NK-92 treated with Interleukin-12 subunit alpha and Interleukin-12 subunit beta, amount 100 ng/mL, for 24 hours (cell line): ENCODE measurements at places on chromosomes 16 and 17.

- no peak for DNase-seq
These were observed at the start of gene HSD11B2 for GRCh38 chr16:67430977-67431774. TSS of gene HSD11B2 (plus strand) at chr16:67431121. CDS start at chr16:67431249, 128 bp downstream.

DNA sequence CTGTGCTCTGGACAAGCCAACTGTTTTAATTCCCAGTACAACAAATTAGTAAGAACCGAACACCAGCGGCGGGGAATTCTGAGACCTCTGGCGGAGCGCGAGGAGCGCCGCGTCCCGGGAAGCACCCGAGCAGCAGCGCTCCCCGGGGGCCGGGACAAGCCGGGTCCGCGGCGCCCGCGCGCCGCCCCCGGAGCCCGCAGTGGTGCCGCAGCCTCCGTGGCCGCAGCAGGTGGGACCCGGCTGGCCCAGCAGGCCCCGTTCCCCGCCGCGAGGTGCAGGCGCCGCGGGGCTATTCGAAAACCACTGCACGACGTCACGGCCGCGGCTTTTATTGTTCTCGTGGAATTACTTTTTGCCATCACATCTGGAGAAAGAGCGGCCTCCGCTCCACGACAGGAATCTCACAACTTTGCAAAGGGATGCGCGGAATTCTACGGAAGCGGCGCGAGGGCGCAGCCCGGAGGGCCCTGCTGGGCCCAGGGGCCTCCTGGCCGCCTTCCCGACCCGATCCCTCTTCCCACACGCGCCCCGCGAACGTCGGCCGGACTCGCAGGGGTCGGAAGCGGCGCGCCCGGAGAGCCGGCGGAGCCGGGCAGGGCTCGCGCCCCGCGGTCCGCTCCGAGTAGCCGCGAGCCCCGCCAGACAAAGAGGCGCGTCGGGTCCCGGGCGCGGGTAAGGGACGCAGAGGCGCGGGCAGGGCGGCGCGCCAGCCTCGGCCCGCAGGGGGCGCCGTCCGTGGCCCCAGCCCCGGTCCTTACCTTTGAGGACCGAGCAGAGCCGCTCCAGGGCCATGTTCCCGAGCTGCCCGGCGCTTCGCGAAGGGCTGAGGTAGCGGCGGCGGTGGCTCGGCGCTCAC is 696 bp downstream of the NETO2 start:
- no peak for DNase-seq

DNA sequence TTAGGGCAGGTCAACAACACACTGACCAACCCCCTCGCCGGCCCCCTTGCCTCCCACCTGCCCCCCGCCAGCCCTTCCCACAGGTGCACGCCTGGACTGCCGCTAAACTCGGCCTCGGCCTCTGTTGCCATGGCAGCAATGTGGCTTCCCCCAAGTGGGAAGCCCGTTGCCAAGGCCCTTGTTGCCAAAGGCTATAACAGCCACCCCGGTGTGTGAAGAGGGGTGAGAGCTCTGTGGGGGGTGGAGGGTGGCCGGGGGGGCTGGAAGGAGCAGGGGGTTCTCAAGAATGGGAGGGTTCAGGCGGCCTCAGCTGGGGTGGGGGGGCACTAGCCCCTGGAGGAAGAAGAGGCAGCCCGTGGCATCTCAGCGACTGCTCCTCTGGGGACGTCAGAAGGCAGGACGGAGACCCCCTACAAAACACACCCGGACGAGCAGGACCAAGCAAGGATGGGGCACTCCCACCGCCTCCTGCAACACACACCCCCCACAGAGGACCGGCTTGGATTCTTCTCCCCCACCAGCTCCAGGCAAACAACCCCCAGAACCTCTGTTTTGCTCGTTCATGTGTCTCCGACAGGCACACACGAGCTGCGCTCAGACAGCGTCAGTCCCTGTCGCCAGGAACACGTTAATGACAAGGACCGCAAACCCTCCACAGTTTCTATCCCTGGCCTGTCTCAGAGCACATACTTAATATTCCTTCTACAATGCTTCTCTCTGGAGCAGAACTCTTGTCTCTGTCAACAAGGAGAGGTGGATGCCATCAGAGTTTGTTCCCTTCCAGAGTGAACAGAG is 55.7 kb downstream of the ABR start:
- no peak for DNase-seq

DNA sequence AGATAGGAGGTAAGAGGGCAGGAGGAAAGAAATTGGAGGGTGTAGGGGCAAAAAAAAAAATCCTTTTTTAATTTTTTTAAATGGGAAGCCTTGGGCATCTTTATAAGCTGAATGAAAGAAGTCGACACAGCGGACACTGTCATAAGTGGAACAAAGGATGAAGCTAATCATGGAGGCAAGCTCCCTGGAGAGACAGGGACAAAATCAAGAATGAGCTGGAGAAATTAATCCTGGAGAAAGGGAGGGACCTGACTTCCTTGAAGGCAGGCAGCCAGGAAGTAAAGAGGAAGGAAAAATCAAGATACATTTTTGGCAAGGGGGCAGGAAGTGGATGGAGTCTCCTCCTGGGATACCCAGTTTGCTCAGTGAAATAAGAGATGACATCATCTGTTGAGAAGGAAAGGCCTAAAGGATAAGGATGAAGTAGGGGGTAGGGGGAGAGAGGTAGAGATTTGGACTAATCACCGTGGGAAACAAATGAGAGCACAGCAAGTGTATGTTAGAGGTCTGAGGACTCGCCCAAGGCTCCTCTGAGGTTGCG is 179.3 kb downstream of the SLC39A11 start:
- DNase-seq, result no peak

DNA sequence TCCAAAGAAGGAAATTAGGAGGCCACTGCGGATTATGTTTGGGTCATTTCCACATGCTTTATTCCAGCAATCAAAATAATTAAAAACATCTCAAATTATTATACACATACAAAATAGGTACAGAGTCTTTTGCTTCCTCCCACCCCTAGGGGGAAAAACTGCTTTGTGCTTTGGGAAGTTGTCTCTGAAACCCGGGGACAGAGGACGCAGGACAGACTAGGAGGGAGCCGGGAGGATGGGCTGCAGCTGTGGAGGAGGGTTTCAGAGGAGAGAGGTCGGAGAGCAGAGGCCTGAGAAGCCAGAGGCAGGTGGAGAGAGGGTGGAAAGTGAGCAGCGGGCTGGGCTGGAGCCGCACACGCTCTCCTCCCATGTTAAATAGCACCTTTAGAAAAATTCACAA is 17.4 kb downstream of the COL1A1 start:
- DNase-seq, result no peak

DNA sequence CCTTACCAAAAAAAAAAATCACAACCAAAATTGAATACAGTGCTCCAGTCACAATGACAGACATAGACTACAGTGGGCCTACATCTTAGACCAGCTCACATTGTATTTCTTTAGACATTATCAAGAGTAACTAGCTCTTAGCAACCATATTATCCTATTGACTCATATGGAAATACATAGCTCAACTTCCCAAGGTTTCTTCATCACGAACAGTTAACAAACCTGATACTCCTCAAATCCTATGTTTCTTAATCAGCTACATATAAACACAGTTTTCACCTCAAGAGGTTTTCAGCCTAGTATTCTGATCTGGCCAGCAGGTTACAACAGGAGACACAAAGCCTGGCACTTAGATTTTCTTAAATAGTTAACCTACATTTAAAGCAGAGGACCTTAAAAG is 29.7 kb downstream of the CMC2 start:
- DNase-seq, result no peak

GRCh38 chr17:17408236-17408794 is 68.5 kb upstream of the MED9 start:
- no peak for DNase-seq
